Brain microvascular endothelial cell (primary cell): ENCODE measurements at places on chromosomes 5 and 9.

- no peak for DNase-seq
These were observed 31.4 kb upstream of the STING1 start for GRCh38 chr5:139513852-139514485.

GRCh38 chr5:139458580-139459407 lies 3.7 kb downstream of the ECSCR start:
- peak; percentile 87 for DNase-seq

GRCh38 chr5:80936881-80937280 lies 23.3 kb upstream of the RASGRF2 start:
- no peak for DNase-seq

- no peak for DNase-seq
These were observed 318.4 kb upstream of the SEMA6A start for GRCh38 chr5:116892993-116893392.

- peak; percentile 52 for DNase-seq
These were observed 1.5 kb upstream of the OLFM1 start for GRCh38 chr9:135085830-135086546.

DNA sequence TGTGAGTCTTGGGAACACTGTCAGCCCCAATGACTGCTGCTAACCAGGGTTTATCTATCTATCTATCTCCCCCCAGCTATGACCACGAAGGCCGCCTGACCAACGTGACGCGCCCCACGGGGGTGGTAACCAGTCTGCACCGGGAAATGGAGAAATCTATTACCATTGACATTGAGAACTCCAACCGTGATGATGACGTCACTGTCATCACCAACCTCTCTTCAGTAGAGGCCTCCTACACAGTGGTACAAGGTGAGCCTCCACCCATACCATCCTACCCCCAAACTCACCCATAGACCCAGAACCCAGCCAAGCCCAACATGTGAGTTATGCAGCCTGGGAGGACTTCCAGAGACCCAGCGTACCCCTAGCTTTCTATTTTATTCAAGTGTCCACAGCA lies 65.4 kb upstream of the WWC1 start:
- no peak for DNase-seq

DNA sequence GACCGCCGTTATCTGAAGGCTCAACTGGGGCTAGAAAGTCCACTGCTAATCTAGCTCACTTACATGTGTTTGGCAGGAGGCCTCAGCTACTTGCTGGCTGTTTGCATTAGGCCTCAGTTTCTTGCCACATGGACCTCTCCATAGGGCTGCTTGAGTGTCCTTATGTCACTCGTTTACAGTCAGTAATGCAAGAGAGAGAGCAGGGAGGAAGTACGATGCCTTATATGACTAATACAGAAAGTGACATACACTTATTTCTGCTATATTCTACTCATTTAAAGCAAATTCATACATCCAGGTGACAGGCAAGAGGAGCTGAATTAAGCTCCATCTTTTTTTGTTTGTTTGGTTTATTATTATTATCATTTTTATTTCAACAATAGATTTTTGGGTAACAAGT lies 179.6 kb downstream of the LURAP1L start:
- no peak for DNase-seq

DNA sequence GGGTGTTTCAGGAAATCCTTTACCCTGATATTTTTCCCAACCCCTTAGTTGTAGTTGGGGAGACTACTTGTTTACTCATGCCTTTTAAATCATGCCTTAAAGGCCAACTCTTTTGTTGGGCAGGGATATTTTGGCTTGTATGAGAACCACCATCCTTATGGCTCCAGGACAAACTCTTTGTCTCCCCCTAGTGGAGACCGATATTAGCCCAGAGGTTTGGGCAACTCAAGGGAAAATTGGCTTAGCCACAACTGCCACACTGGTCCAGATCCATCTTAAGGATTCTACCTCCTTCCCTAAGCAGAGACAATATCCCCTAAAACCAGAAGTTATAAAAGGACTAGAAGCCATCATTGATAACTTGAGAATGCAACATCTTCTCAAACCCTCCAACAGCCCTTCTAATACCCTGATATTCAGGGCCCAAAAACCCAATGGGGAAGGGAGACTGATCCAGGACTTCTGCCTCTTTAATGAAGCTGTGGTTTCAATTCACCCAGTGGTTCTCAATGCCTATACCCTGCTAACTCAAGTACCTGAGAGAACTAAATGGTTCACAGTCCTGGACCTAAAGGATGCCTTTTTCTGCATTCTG lies 100.9 kb upstream of the HCN1 start:
- no peak for DNase-seq

DNA sequence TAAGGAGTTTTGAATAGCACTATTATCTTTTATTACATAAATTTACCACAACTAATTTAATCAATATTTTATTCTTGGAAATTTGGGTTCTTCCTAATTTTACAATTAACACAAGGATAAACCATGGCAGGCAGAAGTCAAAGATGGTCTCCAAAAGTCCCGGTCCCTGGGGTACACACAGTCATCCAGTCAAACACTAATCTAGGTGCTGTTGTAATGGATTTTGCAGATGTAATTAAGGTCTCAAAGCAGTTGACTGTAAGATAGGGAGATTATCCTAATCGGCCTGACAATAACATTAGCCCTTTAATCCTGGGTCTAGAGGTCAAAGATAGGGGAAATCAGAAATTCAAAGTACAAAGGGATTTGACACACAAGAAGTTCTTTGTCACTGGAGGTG lies 57.5 kb upstream of the HTR1A start:
- no peak for DNase-seq
